ENCODE measurements at places on chromosomes 6 and 20. TPM values are rescaled to one million over a fixed set of nuclear protein-coding genes. Genes with fewer than 3 reads are reported as not detected.
A peak's percentile ranks its signal among the peaks of the same experiment; 100 is the strongest.

DNA sequence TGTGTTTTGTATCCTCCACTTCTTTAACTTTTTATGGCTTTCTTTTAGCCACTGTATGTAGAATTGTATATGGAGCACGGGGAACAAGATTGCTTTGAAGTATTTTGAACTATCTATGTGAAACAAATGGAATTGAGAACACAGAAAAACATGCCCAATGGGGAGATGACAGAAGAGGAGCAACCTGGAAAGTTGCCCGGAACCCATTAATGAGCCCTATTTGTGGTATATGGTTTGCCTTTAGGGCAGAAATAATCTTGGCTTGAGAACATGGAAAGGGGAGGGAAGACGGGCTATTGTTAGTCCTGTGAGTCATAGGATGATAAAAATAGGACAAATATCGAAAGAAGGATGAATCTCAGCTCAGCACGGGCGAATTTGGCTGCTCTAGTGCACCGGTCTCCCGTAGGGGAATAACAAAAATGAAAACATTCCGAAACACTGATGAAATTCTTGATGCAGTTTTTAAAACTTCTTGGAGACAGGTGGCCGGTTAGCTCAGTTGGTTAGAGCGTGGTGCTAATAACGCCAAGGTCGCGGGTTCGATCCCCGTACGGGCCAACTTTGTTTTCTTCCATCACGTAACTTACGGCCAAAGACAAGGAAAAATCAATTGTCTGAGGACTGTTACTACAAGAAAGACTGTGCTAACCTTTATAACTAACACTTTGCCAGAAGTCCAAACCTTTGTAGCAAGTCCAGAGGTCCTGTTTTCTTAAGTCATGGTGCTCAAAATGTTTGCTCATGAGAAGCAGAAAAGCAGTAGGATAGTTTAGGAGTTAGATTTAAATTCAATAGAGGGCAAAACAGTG, 15.7 kb downstream of the HMGN4 start:
- DNase-seq = peak; percentile 94

The ADGRB3 gene
- total RNA-seq = 4.9 TPM

GRCh38 chr6:3037638-3038365, 30.5 kb upstream of the RIPK1 start:
- no peak for DNase-seq

- DNase-seq = peak; percentile 57
Observed at GRCh38 chr20:19428324-19428723, 215.9 kb downstream of the SLC24A3 start.

The SYCP2 gene
- total RNA-seq = 0.83 TPM

The LY6G5B gene
- total RNA-seq = 3.3 TPM

GRCh38 chr6:119077643-119078375, 655 bp downstream of the FAM184A start:
- DNase-seq = peak; percentile 91

Data from esophagus muscularis mucosa (tissue), 4 donors.